ENCODE measurements at places on chromosomes 11 and 22.
A peak's percentile ranks its signal among the peaks of the same experiment; 100 is the strongest.

- DNase-seq = no peak
These were observed 1.5 kb downstream of the RPL3 start for GRCh38 chr22:39317775-39318506.

DNA sequence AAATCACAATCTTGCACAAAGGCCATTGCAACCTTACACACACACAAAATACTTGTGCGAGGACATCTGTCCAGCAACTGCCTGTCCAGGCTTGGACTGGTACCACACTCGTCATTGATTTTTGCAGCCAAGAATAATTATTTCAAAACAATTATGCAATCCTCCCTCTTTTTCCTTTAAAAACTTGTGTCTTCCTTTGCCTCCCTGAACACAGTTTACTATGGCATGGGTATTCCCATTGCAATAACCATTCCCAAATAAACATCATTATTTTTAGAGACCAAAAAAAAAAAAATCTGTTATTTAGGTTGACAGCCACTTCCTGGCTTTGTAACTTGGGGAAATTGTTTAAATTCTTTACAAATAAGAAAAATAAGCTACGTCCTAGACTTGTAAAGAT lies 54.0 kb downstream of the C11orf91 start:
- DNase-seq = no peak

GRCh38 chr11:117610045-117610444 lies 187.0 kb downstream of the DSCAML1 start:
- no peak for DNase-seq

DNA sequence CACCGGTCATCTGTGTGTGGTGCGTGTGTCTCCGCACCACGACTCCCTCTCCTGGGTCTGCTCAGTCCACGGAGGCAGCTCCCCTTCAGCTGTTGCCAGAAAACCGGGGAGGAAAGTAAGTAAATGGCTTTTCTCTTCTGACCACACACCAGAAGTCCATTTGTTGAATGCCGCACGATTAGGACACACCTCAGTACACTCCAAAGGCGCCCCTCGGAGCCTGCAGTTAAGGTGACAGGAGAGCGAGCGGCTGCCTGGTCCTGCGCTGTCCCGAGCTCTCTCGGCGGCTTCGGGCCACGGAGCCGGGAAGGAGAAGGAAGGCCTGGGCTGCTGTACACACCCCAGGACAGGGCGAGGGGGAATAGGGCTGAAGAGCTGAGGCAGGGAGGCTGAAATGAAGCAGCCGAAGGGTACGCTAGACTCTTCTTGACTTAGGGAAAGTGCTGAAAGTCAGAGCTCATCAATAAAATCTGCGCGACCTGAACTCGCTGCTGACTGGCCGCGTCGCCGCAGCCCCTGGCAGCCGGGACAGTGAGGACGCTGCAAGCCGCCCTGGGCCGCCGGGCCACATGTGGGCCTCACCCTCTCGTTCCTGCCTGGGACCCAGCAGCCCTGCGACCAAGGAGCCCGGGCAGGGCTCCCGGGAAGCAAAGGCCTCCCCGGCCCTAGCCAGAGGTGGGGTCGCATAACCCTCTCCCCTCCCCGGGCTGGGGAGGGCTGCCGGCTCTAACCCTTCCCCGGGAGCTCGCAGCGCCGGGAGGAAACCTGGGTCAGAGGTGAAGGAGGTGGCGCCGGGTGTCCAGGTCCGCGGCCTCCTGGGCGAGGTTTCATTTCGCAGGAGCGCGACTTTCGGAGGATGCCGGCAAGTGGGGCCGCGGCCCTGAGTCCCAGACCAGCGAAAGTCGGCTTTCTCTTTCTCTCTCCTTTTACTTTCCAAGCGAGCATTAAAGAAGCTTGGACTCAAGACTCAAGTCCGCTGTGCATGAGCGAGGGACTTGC lies 1.6 kb upstream of the PAX6 start:
- no peak for DNase-seq

DNA sequence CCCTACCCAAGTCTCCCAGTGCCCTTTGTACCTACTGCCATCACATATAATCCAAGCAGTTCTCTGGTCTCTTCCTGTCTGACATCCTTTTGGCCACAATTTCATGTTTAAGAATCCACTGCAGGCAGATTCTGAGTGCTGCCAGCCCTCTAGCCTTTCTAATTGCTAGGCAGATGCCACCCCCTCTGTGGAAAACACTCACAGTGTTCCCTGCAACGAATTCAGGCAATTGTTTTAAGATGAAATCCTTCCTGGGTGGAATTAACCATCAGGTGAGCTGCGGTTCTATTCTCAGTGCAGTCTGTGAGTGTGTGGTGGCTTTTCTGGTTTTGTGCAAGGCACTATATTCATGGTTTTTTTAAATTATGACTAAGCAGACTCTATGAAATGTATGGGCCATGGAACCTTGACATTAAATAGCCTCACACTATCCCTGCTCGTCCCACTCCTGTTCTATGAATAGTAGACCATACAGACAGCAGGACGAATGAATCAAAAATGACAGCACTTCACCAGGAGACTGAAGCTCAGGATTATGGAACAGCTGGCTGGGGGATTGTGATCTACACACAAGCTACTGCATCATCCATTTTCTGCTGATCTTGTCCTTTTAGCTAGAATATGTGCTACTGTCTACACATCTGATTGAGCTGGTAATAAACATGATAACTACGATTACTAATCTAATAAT lies 29.8 kb upstream of the BMAL1 start:
- no peak for DNase-seq

GRCh38 chr11:88188251-88188931 lies 13.1 kb upstream of the RAB38 start:
- no peak for DNase-seq

GRCh38 chr11:109756951-109757350 lies 335.0 kb downstream of the C11orf87 start:
- DNase-seq = no peak

DNA sequence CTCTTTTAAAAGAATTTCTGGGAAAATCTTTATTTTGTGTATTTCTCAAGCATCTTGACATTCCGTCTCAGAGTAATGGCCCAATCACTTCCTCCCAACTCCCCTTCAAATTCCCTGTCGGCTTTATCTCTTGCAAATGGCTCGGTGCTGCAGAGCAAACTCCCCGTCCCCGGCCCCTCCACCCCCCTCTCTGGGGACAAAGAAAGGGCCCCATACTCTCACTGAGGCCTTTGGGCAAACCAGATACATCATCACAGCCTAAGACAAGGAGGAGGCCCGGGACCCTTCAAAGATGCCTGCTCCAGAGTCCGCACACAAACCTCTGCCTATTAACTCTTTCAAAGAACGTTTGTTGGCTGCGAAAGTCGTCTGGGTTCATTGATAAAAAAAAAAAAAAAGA lies 3.9 kb upstream of the SMIM38 start:
- DNase-seq = no peak

GRCh38 chr22:46573781-46574437 lies 36.5 kb upstream of the CELSR1 start:
- peak; percentile 36 for DNase-seq

GRCh38 chr11:76835928-76836612 lies 24.6 kb upstream of the ACER3 start:
- no peak for DNase-seq
